DND-41 (cell line): ENCODE measurements at places on chromosomes 5 and 9.

DNA sequence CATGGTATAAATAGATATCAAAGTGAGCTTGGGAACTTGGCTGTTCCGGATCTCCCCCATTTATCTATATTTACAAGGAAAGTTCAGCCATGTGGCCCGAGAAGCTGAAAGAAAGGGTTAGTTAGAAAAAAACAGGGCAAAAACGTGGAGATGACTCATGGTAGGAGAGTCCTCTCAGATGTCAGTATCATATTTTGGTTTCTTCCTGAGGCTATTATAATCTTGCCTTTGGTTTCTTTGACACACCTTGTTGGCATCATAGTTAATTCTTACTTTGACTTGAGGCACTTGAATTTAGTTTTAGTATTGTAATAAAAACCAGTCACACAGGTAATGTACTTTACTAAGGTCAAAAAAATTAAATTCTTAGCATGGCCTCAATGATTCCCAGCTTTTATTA, 59.9 kb downstream of the GABRA6 start:
- DNase-seq: no peak

GRCh38 chr9:116285320-116285719, 131.7 kb downstream of the PAPPA start:
- DNase-seq: no peak

DNA sequence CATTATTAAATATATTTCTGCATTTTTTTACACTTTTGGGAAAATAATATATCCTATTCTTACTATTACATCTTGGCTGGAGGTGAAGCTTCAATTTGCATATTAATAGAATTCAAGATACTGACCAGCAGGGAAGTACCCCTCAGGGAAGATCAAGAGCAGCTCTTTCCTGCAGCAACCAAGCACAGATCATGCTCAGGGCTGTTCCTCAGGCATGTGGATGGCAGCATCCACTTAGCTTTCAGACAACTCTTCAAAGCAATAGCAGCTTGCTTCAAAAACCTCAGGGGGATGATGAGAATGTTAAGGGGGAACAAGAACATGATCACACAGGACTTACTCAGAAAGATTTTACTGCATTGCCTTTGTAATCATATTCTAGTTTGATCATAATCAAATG, 731.8 kb downstream of the SEMA5A start:
- no peak for DNase-seq

- no peak for DNase-seq
These were observed 60.8 kb downstream of the PDE4D start for GRCh38 chr5:59832577-59833301.

DNA sequence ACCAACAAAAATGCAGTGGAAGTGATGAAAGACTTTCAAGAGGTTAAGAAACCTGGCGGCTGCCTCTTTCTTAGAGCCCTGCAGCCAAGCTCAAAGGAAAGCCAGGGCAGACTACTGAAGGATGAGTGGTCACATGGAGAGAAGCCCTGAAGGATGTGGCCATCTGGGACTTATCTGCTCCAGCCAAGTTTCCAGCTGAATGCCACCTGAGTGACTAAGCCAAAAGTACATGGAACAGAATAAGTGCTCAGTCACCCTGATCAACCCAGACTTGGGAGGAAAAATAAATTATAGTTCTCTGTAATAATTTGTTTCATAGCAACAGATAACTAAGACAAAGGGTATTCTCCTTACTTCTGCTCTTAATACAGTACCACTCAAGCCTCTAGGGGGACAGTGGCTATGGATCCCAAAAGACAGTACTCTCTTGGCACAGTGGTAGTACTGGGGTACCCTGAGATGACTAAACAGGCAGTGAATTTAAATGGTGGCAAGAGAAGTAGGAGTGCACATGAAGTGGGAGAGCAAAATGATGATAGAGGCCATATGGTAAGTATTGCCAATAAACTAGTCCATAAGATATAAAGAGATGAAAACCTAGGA, 182.3 kb downstream of the ELAVL2 start:
- no peak for DNase-seq
